ENCODE measurements at places on chromosomes 4 and X.

GRCh38 chr4:115042496-115042895 lies 70.9 kb downstream of the NDST4 start:
- no peak for DNase-seq

DNA sequence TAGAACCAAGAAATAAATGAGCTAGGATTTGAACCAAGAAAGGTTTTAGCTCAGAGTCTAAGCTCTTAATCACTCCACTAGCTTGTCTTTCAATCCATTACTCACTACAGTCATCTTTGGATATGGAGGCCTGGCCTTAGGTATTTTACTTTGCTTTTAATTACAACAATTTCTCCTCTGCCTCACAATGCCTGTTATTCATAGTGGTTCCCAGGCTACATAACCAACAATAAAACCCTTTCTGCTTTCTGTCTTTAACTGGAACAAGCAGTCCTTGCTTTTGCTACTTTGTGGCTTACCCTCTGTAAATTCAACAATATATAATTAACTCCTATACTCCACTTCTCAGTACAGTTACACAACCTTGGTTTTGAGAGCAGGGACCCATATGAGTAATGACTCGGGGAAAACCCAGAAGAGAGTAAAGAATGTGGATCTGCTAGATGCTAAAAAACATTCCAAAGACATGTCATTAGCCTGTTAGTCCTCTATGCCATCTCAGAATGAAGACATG lies 94.7 kb upstream of the NAP1L5 start:
- no peak for DNase-seq

DNA sequence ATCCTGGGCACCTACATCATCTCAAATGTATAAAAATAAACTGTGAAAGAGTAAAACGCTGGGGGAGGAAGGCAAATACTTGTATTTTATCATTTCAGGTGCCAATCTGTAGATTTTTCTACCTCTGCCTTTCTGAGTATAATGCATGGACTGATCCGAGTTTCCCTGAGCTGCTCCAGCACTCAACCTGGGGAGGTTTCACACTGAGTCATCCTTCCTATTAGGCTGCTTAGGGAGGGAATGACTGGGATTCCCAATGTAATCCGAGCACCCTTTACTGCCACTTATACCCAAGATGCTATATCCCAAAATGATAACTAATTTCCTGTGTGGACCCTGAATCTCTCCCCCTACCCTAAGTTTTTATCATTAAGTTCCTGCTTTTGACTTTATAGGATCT lies 126.6 kb downstream of the HNRNPD start:
- no peak for DNase-seq

GRCh38 chr4:78207951-78208350 lies 150.8 kb downstream of the FRAS1 start:
- no peak for DNase-seq

- DNase-seq: no peak
Observed at GRCh38 chr4:52511825-52512224, 147.3 kb downstream of the USP46 start.

DNA sequence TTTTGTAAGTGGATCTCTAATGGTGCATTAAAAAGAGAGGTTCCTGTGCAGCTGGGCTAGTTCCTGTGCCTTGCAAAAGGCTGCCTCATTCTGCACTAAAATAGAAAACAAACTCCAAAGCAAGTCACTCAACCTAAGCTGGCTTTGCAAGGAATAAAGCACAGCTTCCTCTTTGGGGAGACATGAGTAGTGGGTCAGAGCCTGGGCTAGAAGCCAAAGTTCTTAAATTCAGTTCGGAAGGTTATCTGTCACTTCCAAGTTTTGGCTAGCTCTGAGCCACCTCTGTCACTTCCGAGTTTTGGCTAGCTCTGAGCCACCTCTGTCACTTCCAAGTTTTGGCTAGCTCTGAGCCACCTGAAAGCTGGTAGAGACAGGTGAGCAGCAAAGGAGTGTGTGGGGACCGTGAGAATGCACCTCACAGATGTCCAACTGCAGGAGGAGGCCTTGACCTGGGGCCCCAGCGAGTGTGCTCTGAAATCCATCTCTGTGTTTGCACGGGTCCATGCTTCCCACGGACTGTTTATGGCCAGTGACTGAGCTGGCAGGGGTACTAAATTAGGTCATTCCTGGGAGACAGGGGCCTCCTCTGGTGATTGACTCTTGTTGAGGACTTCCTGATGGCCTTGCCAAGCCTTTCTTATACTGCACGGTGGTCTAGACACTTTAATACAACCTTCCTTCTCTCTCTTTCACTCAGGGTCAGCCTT lies 36.4 kb upstream of the MAMLD1 start:
- DNase-seq: no peak

- DNase-seq: no peak
Observed at GRCh38 chrX:72294497-72294896, 11.2 kb downstream of the CITED1 start.

DNA sequence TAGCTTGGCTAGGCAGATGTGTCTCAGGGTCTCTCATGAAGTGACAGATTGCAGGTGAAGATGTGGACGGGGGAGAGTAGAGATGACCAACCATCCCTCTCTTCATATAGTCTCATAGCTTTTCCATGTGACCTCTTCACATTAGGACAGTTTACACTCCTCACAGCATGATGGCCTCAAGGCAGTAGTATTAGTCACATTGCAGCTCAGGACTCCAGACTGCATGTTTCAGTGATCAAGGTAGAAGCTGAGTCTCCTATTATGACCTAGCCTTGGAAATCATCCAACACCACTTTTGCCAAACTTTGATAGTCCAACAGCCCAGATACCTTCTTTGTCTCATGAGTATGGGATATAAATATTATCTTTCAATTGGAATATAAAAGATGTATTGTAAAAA lies 147.7 kb downstream of the GASK1B start:
- DNase-seq: no peak

DNA sequence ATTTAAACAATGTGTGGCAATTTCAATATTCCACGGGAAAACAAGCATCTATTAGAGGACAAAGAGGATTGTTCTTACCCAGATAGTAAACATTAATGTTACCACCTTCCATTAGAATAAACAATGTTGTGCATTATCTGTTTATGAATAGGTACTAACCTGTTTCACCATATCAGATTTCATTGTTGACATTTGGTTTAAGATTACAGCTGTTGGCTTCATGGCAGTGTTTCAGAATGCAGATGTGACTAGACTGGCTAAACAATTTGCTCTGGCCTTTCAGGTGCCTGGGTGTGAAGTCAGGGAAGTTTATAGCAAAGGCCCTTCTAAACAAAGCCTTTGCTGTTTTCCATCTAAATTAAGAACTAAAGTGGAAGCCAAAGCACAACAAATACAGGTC lies 464.7 kb upstream of the FAM47C start:
- no peak for DNase-seq

DNA sequence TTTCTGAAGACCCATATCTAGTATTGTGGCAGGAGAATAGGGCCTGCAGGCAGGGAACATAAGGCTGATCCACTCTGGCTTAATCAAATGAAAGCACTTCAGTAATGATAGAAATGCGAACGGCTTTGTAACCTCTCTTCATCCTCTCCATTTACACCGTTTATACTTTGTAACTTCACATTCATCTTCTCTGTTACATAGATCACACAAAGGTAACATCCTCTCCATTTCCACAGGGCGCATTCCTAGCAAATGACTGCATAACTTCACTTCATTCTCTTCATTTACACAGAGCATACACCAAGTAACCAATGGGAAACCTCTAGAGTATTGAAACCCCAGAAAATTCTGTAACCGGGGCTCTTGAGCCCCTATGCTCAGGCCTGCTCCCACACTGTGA lies 65.5 kb upstream of the SLC34A2 start:
- no peak for DNase-seq

- no peak for DNase-seq
Observed at GRCh38 chrX:132226169-132226568, 6.9 kb upstream of the RAP2C start.

DNA sequence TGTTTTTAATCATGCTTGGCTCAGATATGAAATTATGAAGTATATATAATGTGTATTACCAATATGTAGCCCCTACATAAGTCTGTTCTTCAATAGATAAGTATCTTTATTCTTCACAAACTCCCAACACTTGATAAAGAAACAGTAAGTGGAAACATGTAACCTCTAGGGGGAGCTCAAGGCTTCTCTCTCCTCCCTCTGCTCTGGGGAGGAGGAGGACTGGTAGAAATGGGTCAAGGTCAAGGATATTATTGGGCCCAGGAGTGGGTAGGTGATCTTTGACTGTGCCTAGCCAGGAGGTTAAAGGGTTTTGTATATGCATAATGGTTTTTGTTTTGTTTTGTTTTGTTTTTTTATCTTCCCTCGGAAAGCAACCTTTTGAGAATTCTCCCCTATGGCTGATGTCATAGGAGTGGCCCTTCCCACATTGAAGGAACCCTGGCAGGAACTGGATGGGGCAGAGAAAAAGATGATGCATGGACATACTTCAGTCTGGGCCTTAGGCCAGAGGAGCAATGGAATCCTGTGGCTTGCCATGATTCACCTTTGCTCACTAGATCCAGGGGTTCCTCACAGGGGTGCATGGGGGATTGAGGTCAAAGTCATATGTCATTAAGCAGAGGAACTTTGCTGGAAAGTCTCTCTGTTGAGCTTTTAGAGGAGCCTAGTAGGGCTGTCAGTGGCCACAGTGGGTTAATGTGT lies 460.3 kb downstream of the MID1IP1 start:
- peak; percentile 49 for DNase-seq

GRCh38 chr4:71709961-71710360 lies 73.9 kb downstream of the GC start:
- DNase-seq: no peak

DNA sequence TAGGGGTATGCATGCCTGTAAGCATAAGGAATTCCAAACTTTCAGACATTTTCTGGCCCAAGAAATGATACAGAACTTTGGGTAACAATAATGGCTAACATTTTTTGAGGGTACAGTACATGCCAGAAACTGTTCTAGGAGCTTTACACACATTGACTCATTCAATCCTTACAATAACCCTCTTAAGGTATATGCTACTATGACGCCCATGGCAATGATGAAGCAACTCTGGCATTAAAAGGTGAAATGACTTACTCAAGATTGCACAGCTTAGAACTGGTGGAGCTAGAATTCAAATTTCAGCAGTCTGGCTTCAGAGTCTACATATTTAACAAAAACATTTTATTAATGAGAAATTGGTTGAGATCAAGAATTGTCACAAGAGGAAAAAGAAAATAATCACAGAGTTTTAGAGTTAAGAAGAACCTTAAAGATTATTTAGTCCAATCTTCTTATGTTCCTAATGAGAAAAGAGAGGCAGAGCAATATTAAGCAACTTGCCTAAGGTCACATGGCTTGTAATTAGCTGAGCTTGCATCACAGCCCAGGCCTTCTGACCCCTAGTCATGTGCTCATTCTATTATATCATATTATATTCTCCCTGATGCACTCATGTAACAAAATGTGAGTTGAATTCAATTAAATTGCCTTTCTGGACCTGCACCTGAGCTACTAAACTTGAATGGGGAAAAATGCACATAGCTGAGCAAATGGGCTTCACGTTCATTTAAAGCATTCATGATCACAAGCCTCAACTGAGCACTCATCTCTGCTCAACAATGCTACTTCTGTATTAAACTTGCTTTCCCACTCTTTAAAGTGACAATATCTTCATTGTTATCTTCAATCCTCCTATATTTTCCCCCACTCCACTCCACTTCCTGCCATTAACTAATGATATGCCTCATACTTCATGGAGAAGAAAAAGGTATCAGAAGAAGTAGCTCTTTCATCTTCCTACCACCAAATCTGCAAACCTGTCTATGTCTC lies 73.2 kb downstream of the ENOX2 start:
- no peak for DNase-seq

GRCh38 chrX:23616361-23616760 lies 50.9 kb upstream of the PRDX4 start:
- DNase-seq: no peak

- no peak for DNase-seq
Observed at GRCh38 chrX:3806630-3807029, 93.2 kb upstream of the PRKX start.

- no peak for DNase-seq
Observed at GRCh38 chr4:59553721-59554091, 1646.4 kb upstream of the ADGRL3 start.

DNA sequence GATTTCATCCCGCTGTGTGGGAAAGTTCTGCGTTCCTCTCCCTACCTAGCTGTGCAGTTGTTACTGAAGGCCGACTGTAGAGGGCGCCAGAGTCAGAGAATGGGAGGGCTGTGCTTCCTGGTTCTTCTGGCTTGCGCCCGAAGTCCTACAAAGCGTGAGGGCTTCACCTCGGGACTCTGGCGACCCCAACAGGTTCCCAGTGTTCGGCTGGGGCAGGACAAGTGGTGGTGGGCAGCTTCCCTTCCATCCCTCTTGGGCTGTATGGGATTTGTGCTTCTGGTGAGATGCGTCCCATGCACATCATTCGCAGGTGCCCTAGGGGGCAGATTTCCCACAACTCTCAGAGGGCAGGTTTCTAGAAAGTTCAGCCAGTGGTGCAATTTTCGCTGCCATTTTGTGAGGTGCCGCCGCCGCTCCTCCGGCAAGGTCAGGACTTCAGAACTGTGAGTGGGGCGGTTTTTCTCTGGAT lies 27.3 kb downstream of the CT45A1 start:
- no peak for DNase-seq

GRCh38 chr4:147785129-147785528 lies 53.2 kb downstream of the ARHGAP10 start:
- DNase-seq: no peak

DNA sequence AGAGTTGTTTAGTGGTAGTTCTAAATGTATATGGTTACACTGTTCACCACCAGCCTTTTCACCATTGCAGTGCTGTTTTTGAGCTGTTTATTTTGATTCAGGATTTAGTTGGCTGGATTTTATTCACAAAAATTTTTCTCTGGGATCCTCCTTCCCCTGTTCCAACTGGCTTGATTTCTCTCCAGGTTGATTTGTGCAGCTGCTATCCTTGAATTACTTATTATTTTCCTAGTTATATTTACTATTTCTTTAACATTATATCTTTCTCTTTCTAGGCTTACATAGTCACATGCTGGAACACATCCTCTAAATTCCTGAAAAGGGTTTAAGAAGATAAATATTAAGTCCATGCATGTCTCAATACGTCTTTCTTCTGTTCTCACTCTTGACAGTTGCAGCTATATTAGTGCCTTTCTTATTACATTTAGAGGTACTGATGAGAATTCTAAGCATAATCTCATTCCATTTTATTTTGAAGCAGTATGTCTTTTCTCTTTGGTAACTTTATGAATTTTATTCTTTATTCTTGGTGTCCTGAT lies 82.2 kb downstream of the SUPT20HL2 start:
- DNase-seq: no peak

GRCh38 chr4:1597021-1597931 lies 86.8 kb downstream of the FAM53A start:
- DNase-seq: no peak

DNA sequence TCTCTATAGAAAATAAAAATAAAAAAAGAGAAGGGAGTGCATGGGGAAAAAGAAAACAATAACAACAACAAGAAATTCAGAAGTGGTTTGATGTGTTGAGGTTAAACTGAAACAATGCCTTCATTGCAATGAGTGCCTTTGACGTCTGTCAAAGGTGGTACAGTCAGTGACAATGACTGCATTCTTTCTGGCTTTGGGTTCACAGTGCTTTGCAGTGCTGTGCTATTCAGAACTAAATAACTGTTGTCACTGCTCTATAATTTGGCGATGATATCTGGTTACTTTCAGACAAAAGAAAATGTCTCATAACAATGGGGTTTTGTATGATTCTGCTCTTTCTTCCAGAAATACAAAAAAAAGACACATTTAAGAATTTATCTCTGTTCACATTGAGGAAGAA lies 488.6 kb upstream of the MAGEB2 start:
- no peak for DNase-seq

- no peak for DNase-seq
Observed at GRCh38 chr4:53686521-53686920, 95.2 kb upstream of the LNX1 start.

GRCh38 chrX:55484948-55485347 lies 4.7 kb downstream of the USP51 start:
- no peak for DNase-seq

Measured in stimulated activated naive CD4-positive, alpha-beta T cell (primary cell).